Type B pancreatic cell (in vitro differentiated cells): ENCODE measurements at places on chromosomes 3 and 15. TPM values are rescaled to one million over a fixed set of nuclear protein-coding genes. Genes with fewer than 3 reads are reported as not detected.

DNA sequence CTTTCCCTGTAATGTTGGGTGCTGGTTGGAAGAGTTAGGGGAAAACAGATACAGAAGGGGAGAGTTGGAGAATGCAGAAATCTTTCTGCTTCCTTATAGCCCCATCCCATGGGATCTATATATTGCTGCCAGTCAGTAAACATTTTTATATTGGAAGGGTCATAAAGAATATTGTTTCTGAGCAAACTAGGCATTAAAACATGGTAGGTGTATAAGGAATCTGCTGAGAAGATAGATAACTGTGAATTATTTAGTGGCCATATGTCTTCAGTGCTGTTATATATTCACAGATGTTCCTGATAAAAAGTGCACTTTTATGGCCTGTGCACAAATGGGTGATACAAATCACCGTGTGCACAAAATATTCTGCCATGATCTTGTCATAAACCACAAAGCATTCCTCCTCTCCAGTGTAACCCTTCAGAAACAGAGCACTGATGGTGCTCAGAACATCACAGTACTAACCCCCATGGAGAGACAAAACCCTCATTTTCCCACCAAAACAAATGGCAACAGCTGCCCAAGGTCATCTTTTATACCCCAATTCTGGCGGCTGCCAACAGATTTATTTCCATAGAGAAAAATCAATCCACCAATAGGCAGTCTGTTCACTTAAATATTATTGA lies 269.3 kb downstream of the SLC9A9 start:
- DNase-seq: no peak

GRCh38 chr15:34084086-34084485 lies 17.6 kb downstream of the EMC7 start:
- DNase-seq: no peak

GRCh38 chr15:98717942-98718341 lies 69.6 kb downstream of the IGF1R start:
- peak; percentile 27 for DNase-seq

DNA sequence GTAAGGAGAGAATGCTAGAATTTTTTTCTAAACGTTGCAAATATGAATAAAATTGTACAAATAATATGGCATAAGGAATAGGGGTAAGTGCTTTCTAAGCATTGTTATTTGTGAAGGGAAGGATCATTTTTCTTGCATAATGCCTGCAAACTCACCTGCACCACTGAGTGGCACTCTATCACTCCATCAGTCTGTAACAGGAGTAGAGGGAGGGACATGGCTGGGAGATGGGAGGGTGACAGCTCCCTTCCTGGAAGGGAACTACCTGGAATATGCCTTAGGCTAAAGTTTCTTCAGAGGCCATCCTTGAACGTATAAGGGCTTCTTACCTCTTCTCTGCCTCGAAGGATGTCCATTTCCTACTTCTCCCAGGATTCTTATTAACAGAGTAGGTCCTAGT lies 3.0 kb downstream of the NAALADL2 start:
- no peak for DNase-seq

GRCh38 chr15:44381236-44381635 lies 46.2 kb upstream of the CTDSPL2 start:
- no peak for DNase-seq

GRCh38 chr15:47887241-47887800 lies 170.0 kb downstream of the SEMA6D start:
- DNase-seq: no peak

DNA sequence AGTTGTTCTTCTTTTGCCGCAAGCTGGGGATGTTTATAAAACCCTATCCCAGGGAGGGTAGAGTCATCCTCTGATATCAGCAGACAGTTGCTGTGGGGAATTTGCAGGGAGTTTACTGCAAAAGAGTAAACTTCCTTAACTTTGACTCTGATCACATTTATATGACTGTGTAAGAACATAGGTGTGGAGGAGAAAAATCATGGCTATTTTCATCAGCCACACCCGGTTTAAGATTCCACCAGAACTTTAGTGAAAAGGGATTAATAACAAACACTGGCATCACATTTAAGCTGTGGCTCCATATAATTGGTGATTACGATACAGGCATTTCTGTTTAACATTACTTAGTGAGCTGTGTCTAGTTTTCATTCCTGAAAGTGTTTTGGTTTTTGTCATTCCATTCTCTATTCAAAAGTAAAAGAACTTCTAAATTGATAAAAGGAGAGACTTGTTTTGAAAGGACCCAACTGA lies 143.1 kb downstream of the MYLK start:
- DNase-seq: no peak

DNA sequence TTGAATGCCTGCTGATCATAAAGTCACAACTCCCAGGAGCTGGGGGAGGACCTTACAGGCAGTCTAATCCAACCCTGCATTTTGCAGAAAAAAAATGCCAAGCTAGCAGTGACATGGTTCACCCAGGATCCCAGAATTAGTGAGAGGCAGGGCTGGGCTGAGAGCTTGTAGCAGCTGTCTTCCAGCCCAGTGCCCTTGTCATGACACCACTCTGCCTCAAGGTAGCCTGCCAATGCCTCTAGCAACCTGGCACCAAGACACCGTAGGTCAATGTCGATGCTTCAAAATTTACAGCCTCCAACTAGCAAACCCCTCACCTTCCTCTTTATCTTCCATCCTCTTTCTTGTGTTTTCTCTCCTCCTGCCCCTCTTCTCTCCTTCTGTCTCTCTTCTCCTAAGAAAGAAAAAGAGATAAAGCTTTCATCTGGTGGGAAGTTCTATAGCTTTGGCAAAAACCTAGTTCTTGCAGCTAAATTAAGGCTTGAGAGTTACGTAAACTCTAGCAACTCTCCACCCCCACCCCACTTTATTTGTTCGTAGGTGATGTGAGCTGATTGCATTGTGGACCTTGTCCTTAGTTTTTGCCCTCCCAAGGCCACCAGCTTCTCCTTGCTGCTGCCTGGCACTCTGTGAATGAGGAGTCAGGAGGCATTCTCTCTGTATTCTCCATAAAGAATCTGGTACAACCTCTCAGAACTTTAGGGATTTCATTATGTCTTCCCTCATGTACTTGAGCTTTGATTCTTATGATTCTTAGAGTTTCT lies 18.3 kb upstream of the BFSP2 start:
- no peak for DNase-seq

DNA sequence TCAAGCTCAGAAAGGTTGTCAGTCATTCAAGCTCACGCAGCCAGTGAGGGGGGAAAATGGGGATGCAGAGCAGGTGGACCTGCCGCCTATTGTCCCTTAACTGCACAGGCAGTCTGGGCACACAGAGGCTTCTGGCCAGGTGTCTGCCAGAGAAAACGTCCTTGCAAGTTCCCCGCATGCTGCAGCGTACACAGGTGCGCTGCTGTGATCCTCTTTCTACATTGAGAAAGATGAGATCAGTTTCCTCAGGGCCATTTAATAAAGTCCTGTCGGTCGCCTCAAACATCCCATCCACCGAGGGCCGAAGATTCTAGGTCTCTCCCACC lies 445 bp upstream of the TSEN2 start:
- no peak for DNase-seq

DNA sequence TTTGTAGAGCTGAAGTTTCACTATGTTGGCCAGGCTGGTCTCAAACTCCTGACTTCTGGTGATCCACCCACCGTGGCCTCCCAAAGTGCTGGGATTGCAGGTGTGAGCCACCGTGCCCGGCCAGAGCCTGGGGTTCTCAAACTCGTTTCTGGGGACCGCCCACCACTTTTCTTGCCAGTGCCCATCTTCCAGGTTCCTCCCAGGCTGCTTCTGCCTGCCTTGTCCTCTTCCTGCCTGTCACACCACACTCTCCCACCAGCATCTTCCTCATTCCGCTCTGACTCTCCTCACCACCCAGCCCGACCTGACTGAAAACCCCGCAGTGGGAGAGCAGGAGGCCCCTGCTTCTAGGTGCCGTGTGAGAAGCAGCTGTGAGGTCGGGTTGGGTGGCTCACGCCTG lies 3.1 kb upstream of the DYNLT2B start:
- no peak for DNase-seq

DNA sequence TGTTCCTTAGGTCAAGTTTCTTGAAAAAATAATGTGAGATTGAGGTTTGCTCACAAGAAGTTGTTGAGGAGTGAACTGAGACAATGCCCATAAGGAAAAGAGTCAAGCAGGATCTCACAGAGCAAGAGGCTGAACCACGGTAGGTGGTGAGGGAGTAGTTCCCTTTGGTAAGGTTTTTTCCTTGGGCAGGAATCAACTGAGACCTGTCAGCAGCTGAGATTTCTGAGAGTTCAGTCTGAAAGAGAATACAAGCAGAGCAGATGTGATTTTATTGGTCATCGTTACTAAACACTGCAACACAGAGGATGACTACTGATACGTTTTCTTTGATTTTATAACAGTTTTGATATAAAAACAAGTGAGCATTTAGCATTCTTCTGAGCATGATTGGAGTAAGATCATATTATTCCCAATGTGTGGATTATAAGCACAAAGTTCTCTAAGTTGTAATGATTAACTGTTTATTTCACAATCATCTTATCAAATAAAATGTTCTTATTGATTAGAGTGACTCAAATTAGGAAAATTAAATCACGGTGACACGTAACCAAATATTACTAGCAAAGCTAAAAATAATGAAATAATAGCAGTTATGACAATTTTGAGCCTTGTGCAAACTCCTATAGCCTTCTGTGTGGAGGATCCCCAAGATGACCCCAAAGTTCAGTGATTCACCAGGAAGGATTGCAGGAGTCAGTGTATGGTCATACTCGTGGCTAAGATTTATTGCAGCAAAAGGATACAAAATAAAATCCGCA lies 346.2 kb upstream of the ZNF717 start:
- no peak for DNase-seq

DNA sequence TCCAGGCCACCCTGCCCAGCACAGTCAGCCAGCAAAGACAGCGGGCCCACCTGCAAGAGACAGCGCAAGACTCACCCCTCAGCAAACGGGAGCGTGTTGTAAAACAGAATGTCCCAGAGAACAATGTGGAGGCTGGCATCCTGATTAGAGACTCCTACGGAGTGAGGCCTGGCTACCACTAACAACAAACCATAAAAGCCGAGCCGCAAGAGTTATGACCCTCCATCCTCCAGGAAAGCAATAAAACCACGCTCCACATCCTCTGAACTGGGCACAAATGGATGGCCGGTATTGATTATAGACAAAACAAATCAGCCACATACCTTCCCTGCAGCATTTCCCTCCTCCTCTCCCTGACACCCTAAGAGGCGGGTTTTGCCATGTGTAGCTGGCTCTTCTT lies 75.8 kb upstream of the LIPC start:
- DNase-seq: no peak

DNA sequence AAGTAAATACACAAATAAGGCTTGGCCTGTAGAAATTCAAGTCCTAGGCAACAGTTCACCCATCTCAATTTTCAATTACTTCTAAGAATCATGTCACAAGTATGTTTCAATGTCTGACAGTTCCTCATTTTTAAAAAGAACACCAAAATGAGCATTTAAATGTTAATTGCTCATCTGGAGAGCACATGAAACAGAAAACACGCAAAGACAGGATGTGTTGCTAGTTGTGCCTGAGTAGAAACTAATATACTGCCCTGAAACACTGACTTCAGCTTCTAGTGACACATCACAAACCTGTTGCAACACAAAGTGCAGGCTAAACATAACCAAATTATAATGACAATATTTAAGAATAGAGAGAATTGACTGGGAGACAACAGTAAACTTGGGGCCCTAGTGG lies 167.3 kb upstream of the THBS1 start:
- no peak for DNase-seq

- no peak for DNase-seq
Measured at GRCh38 chr3:62604298-62604697, 230.9 kb upstream of the FEZF2 start.

DNA sequence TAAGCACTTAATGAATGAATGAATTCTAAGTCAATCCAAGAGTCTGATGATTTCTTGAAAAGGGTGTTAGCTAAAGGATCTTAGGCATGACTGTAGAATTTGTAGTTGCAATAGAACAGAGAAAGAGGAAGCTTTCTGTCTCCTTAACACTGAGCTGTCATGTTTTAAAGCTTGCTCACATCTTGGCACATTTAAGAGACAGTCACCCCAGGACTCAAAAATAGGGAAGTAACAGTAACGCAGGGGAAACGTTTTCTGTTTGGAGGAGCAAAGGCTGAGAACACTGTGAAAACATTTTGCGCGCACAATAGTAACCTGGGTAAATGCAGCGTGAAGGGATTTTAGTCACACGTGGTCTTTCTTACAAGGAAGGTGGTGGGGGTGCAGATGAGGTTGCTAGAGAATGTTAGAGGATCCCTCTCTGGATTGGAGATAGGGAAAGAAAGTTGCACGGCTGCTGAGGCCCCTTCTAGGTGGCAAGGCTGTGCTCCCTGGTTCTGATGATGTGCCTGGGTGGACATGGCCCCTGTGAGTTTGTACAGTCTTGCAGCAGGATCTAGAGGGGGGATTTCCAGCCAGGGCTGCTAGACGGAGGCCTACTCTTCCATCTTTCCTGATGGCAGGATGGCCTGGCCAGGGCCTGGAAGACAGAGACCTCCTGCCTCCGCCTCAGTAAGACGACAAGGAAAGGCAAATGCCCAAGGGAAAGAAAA lies 12.0 kb downstream of the STARD5 start:
- DNase-seq: no peak

DNA sequence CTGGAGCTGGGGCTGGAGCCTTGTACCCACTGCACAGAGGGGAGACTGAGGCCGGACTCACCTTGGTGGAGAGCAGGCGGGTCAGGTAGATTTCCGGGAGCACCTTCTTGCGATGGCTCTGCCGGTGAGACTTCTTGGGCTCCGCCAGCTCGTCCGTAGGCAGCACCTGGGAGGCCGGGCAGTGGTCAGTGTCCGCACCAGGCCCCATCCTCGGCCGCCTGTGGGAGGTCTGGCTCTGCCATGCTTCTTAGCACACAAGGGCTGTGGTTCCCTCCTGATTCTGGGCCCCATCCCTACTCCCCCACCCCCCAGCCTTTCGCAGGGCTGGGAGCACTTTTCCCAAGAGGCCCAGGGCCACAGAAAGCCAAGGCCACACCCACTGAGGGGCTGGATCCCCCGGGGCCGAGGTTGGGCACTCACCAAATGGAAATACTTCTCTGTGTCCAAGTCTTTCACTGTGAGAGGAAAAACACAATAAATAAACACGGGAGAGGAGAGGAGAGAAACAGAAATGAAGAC lies 17.4 kb downstream of the H1-8 start:
- DNase-seq: no peak

- DNase-seq: no peak
Measured at GRCh38 chr3:157130467-157131251, 29.3 kb downstream of the CCNL1 start.

- no peak for DNase-seq
Measured at GRCh38 chr3:88180398-88180999, 30.7 kb downstream of the C3orf38 start.

GRCh38 chr3:145951441-145951840 lies 209.5 kb downstream of the PLOD2 start:
- no peak for DNase-seq

GRCh38 chr3:46632792-46633191 lies 20.5 kb downstream of the FAM240A start:
- no peak for DNase-seq

BUB1B gene
- 21.8 and 69.5 TPM in 2 replicates for total RNA-seq

PIERCE2 gene
- total RNA-seq: 2.1 and 2.3 TPM in 2 replicates

CADM2 gene
- total RNA-seq: 4.0 and 11.4 TPM in 2 replicates

CP gene
- total RNA-seq: 4.0 and 7.4 TPM in 2 replicates

LIPC gene
- total RNA-seq: 10.9 and 33.1 TPM in 2 replicates

NR1I2 gene
- 0.65 and 1.4 TPM in 2 replicates for total RNA-seq

NRG4 gene
- 2.4 and 3.6 TPM in 2 replicates for total RNA-seq

DLEC1 gene
- total RNA-seq: 0.76 and 3.2 TPM in 2 replicates

ZBTB11 gene
- total RNA-seq: 15.4 and 18.4 TPM in 2 replicates

ADPRH gene
- 2.9 and 3.3 TPM in 2 replicates for total RNA-seq

OR5K2 gene
- not detected in 2 replicates for total RNA-seq

CYP11A1 gene
- 0.80 and 1.0 TPM in 2 replicates for total RNA-seq

CRYGS gene
- 1.2 and 7.8 TPM in 2 replicates for total RNA-seq

CHRM5 gene
- total RNA-seq: not detected in 2 replicates

CELF6 gene
- total RNA-seq: 0.45 and 1.9 TPM in 2 replicates
